ENCODE measurements at places on chromosomes 2 and 18.

DNA sequence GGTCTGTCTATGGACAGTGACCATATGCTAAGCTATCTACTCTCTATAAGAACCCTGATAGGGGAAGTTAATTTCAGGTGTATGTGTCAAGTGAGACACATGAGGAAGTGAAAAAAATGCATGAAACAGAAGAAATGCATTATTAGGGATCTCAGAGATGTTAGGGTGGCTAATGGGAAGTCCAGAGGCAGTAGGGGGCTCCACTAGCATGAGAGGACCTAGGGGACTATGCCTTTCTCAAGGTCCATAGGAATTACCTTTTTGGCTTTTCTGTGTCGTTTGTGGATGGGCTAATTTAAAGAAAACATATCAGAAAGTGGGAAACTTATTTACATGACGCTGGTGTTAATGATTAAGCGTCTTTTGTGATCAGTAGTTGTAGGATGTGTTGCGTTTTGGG is 1653.2 kb downstream of the DPP10 start:
- no peak for DNase-seq

DNA sequence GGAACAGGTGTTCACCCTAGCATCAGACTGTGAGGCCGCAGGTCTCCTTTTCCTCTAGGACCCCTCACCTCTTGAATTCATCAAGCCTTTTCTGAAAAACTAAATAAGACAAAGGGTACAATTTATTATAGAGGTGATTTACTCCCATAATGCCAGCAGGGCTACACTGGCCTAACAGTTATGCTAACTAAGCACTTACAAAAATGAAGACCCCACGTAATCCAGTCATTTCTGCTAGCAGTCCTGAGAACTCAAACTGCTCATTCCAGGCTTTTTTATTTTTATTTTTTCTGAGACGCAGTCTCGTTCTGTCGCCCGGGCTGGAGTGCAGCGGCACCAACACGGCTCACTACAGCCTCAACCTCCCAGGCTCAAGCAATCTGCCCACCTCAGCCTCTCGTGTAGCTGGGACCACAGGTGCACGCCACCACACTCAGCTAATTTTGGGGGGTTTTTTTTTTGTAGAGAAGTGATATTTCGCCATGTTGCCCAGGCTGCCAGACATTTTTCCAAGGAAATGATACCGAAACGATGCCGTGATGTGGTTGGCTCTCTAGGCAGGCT is 14.2 kb downstream of the CAPG start:
- DNase-seq: no peak

DNA sequence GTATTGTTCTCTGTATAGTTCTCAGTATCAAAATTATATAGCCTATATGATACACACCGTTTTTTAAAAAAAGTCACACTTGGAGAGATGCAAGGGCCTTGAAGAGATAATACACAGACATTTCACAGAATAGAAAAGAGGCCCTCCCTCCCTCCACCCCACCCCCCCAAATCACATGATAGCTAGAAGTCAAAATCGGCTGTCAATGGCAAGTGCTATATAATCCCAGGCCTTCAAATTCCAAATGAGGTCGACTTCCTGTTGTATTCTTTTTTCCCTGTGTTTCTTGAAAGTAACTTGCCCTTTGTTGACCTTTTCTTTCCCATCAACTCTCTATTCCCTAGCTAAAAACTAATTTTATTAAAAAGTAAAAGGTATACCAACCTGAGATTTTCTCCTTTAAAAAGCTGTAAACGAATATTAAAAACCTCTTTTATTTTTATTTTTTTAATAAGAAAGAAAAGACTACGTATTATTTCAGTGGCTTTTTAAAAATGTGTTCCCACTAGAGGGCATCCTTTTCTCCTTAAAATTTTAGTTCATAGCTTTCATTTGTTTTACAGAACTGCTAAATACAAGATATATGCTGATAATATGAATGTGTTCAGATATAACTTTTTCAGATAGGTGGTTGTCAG is 46.6 kb downstream of the KCMF1 start:
- no peak for DNase-seq

DNA sequence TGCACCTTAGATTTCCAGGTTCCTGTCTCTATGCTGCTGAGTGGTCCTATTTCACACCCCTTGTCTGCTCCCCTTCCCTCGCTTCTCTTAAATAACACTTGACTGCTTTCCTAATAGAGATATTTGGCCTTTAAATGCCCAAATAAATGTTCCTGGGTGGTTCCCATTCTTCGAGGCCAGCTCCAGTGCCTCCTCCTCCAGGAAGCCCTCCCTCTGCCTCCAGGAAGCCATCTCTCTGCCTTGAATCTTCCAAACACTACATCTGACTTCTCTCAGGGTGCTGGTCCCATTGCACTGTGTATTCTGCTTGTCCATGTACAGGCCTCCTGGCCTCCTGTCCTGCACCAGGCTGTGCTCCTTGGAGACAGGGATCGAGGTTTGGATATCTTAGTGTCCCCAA is 14.2 kb downstream of the EHD3 start:
- no peak for DNase-seq

- no peak for DNase-seq
Measured at GRCh38 chr2:127762846-127763245, 48.1 kb downstream of the WDR33 start.

- peak; percentile 27 for DNase-seq
Measured at GRCh38 chr2:172109256-172109987, 6.7 kb upstream of the DLX2 start.

- DNase-seq: peak; percentile 82
Measured at GRCh38 chr18:79393635-79394533, 1.8 kb upstream of the NFATC1 start.

- DNase-seq: no peak
Measured at GRCh38 chr2:172072303-172072702, 13.0 kb upstream of the DLX1 start.

DNA sequence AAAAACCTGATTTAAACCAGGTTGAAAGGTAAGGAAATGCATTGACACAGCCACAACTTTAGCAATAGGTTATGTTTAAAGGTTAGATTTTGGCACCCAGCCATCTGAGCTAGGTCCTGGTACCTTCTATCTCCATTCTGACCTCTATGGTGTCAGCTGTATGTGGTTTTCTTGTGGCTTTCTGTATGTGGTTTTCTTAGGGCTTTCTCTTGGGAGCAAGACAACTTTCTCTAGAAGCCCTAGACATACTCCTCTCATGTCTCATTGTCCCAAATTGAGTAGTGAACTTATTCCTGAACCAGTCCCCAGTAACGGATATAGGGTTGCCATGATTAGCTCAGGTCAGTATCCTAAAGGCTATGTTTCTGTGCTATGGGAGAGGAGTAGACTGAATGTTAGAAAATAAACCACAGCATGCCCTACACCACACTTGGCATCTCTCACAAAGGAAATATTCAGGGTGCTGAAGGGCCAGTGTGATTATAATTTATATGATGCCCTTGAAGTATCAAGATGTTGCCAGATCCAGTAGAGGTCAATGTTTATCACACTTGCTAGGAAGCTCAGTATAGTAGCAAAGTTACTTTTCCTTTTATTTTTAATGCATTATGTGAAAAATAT is 176.1 kb downstream of the CAPN13 start:
- DNase-seq: no peak

Measured in right kidney (tissue), 9 donors.